Effector memory CD4-positive, alpha-beta T cell (primary cell): ENCODE measurements at places on chromosomes 12 and 14.

DNA sequence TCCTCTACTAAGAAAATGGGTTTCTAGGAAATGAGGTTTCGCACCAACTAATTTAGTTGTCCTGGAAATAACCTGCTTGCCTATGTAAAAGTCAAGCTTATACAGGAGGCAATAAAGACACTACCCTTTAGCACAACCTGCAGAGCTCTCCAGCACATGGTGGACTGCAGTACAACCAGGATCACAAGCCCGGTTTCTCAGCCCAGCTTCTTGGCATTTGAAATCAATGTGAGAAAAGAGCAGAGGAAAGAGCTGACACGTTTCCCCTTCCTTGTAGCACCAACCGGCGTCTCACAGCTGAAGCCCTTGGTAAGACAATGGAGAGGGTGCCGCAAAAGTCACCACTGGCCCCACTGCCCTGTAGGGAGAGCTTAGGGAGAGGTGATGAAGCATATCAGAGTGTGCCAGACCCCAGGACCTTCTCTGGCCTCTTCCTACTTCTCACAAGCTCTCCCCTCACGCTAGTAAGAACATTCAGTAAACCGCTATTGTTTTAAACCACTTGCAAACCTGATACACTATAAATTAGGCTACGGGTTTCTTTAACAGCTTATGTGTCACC, 8.6 kb downstream of the SPTLC2 start:
- no peak for DNase-seq

DNA sequence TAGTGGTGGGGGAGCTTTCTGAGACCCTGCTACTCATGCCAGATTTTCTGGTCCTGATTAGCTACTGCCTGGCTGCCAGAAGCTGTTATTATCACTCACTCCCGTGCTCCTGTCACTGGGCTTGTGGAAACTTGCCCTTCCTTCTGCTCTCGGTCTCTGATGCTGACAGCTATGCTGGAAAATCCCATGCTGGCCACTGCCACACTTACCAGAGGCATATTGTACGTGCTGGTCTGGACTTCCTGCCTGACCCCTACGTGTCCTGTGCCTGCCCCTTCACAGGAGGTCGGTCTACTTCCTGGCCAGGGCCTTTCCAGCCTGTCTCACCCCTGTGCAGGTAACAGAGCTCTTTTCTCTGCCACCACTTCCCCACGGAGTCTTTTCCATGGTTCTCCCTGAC, 149.4 kb upstream of the PLEKHG7 start:
- no peak for DNase-seq

- DNase-seq = no peak
These were observed 23.2 kb downstream of the GALNT9 start for GRCh38 chr12:132305991-132306884.

DNA sequence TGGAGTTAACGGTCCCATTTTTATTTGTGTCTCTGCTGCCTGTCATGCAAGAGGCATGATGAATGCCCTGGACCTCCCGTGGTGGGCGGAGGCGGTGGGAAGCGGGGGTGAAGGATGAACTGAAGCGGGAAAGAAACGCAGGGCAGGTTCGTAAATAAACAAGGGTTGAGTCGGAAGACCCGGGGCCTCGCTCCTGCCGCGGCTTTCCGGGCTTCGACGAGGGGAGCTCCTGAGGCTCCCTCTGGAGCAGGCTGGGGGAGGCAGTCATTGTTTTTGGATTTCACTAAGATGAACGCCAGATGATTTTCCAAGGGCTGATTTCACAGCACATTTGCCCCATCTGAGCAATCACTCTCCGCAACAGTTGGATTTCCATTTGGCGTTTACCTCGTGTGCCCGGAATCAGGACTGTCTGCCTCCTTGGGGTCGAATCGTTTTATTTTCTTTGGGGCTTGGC, 130.2 kb downstream of the SLC38A6 start:
- no peak for DNase-seq

DNA sequence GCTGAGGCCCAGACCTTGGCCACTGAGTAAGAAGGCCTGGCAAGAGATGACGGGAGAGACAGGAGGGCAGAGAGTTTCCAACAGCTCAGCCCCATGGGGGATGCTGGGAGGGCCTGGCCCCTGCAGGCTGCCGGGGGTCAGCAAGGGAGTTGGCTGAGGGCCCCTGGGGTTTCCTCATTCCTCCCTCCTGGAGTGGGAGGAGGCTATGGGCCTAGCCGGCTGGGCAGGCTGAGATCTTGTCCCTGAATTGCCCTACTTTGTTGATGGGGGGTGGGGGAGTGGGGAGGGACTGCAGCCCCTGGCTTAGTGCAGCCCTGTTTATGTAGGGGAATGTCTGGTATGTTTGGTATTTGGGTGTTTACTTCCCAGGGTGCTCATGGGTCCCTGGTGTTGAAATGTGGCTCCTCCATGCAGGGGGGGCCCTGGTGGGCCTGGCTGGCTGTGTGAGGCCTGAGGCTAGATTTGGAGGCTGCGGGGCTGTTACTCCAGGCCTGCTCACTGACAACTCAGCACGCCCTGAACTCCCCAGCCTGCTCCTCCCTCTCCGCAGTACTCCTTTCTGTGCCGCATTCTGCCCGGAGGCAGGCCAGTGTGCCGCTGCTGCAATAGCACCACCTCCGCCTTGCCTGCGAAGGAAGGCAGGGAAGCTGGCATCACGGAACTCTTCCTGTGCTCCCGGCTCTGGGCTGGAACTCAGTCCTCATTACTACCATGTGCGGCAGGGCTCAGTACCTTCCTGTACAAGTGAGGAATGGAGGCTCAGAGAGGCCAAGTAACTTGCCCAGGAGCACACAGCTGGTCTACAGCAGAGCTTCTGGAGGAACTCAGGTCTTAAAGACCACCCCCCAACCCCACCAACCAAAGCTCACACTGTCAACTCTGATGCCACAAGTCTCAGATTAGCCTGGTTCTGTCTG, 25.3 kb downstream of the JDP2 start:
- DNase-seq = no peak

DNA sequence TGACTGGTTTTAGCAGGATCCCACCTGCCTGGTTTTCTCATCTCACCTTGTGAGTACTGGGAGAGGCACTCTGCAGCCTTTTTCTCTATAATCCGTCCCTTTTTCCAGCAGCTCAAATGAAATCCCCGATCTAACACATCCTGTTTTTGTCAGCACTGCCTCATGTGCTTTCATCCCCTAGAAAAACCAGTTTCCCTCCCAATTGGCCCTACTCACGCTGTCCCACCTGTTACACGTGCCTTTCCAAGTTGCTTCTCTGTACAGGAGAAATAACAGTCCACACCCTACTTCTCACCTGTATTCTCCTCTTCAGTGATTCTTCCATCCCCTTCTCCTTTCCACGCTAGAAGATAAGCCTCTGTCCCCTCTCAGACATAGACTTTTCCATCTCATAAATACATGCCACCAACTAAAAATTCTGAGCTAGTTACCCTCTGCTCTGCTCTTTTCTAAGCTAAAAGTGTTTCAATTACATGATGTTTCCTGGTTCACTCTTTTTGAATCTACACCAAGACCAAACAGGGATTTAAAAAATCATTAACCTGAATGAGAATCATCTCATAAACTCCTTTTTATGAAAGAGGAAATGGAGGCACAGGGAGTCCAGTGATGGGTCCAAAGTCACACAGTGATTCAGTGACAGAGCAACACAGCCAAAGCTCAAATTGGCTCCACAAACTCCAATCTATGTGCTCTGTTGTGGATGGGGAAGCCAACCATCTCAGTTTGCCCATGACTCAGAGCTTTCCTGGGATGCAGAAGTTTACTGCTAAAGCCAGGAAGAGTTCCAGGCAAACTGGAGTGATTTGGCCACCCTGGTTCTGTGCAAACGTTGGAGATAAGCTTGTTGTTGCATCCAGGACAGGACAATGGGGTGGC, 240.0 kb upstream of the TMEM132C start:
- no peak for DNase-seq

DNA sequence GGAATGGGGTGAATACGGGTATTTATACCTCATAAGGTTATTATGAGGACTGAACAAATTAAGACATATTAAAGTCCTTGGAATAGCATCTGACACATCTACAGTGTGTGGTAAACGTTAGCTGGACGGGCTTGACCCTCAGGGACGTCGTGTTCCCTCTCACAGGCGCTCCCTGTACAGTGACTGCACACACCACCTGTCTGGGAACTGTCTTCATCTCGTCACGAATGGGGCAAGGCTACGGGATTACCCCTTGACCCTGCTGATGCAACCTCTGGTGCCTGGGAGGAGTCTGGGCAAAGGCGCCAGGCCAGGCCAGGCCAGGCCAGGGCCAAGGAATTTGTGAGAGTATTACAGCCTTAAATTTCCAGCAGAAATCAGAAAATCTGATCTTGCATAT, 191.1 kb downstream of the CALM1 start:
- DNase-seq = no peak

DNA sequence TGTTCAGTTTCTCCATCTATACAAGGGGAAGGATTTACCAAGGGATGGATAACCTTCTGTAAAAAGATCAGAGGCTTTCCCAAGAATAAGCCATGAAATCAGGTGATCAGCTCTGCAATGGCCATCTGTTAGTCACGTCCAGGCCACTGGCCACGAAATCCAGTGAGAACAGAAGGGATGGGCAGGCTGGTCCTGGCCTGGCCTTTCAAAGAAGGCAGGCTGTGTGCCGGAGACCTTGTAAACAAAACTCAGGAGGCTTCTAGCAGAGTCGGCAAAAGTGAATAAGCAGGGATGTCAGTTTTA, 68.5 kb downstream of the RNF34 start:
- no peak for DNase-seq

GRCh38 chr14:61598980-61599379, 96.3 kb upstream of the HIF1A start:
- no peak for DNase-seq

- DNase-seq = no peak
These were observed 903.6 kb upstream of the TMEM132C start for GRCh38 chr12:127363392-127363791.

GRCh38 chr14:71658261-71658860, 273.9 kb upstream of the RGS6 start:
- no peak for DNase-seq

- DNase-seq = no peak
These were observed 66.3 kb upstream of the AMN start for GRCh38 chr14:102856179-102856578.

GRCh38 chr12:92953747-92954146, 24.7 kb upstream of the EEA1 start:
- DNase-seq = no peak

- no peak for DNase-seq
These were observed 70.0 kb downstream of the KIF21A start for GRCh38 chr12:39372929-39373328.

DNA sequence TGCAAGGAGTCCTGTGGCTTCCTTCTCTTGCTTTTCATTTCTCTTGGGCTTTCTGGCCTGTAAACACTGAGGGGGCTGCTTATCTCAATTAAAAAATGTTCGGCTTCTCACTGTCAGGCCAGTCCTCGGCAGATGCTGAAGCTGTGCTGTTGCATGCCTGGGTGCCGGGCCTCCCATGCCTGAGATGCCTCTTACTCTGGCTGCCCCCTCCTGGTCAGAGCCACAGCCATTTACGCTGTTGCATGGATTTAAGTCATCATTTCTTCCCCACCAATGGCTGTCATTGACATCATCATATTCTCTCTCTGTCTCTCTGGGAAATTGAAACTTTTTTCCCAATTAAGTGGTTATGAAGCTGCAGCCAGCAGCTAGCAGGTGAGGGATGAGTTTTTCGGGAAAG, 53.7 kb downstream of the FOXN4 start:
- no peak for DNase-seq

DNA sequence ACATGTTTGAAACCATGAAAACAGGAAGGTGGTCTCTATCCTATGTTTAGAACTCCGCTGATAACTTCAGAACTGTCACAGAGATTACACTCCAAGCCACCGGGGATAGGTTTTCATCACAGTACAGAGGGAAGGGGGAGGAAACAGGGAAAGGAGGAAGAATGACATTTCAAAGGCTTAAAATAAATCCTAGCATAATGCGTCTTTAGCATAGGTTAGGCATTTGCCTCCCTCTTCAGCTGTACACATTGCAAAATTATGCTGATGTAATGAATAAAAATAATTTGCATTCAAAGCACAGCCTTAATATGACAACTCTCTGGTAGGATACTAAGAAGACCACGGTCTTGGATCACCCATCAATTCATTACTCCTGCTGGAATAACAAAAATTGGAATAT, 54.3 kb upstream of the PYGL start:
- DNase-seq = no peak

DNA sequence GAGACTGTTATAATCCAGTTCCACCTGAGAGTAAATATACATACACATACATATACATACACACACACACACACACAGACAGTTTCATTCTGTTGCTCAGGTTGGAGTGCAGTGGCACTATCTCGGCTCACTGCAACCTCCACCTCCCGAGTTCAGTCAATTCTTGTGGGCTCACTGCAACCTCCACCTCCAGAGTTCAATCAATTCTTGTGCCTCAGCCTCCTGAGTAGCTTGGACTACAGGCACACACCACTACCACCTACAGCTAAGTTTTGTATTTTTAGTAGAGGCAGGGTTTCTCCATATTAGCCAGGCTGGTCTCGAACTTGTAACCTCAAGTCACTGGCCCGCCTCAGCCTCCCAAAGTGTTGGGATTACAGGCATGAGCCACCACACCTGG, 8.9 kb upstream of the PHLDA1 start:
- no peak for DNase-seq

- DNase-seq = no peak
These were observed 178.5 kb downstream of the DAD1 start for GRCh38 chr14:22410497-22410896.

DNA sequence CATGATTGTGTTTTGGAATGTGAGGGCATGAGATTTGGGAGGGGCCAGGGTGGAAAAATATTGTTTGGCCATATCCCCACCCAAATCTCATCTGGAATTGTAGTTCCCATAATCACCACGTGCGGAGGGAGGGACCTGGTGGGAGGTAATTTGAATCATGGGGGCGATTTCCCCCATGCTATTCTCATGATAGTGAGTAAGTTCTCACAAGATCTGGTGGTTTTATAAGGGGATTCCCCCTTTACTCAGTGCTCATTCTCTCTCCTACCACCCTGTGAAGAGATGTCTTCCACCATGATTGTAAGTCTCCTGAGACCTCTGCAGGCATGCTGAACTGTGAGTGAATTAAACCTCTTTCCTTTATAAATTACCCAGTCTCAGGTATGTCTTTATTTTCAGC, 15.7 kb downstream of the OR10P1 start:
- no peak for DNase-seq
